ENCODE measurements at places on chromosomes 16 and 17.

DNA sequence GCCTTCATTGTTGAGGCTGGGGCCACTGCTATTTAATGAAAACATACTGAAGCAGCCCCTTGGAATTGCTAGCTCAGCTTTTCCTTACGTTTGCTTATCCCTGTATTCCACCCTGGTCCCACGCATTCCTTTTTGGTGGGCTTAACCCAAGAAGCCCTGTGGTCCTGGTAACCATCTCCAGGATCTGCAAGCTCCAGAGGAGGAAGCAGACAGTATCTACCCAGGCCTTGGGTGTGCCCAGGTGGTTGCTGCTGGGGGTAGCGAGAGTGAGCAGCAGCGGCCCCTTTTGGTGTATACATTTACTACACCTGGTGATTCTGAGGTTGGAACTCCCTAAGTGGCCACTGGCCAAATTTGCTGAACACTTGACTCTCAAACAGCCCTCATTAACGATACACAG, 97.7 kb downstream of the CBLN1 start:
- no peak for DNase-seq

DNA sequence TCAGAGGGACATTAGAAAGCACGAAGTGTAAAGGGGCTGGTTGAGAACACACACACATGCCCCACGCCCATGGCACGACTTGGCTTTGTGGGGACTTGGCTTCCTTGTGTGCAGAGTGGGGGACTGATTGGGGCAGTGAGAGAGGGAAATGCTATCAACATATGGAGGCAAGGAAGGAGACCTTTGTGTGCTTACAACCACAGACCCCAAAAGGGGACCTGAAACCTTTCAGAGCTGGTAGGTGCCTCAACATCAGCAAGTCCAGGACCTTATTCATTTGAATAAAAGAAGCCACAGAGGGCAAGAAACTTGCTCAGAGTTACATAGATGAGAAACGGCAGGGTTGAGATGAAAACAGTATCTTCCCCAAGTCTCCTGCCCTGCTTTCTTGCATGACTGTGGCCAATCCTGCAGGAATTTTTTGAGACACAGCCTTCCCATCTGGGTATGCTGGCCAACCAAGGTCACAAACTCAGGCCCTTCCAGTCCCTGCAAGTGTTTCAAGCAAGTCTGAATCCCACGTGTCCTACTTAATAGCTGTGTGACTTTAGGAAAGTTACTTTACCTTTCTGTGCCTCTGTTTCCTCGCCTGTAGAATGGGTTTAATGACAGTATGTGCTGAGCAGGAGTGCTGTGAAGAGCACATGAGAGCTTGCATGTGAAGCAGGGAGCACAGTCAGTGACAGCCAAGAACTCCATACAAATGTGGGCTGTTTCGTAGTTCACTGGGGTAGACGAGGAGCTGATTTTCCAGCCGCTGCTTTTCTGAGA, 26.2 kb downstream of the C16orf78 start:
- DNase-seq, result no peak

DNA sequence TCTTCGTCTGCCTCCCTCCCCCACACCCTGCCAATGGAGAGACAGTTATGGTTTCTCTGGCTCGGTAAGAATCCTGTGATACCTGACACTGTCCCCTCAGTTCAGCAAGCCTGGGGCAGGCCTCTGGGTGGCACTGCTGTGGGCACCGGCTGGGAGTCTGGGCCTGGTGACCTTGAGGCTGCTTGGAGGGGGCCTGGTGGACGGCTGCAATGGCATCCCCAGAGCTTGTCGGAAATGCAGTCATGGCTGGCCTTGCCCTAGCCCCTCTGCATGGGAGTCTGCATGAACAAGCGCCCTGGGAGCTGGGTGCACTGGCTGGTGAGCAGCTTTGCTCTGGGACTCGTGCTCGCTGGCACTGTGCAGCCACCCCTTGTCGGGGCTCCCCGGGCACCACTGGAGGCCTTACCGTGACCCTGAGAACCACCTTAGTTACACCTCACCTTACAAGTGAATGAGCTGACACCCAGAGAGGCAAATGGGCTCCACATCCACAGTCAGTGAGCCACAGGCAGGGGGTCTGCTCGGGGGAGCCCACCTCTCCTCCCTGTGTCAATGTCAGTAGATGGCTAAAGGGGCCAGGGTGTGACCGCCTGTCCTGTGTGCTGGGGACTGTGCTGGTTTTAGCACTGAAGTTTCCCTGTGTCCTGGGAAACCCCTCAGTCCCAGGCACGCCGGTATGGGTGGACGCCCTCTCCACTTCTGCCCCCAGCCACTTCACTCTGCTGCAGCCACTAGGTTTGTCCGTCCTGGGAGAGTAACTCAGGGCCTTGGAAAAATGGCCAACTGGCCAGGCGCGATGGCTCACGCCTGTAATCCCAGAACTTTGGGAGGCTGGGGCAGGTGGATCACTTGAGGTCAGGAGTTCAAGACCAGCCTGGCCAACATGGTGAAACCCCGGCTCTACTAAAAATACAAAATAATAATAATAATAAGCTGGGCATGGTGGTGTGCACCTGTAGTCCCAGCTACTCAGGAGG, 1.4 kb downstream of the LGALS3BP start:
- no peak for DNase-seq

DNA sequence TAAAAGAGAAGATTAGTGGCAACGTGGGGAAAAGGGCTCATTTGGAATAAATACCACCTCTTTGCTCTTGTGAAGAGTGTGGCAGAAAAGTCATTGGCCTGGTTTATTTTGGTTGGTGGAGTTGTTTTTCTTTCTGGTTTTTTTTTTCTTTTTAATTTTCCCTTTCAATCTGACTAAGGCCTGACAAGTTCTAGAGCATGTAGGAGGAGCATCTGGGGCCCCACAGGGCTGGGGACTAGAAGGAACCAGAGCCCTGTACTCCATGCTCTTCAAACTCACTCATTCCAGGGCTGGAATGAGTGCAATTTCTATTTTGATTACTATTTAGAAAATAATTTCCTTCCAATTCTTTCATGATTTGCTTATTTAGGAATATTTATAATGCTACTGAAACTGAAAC, 13.3 kb downstream of the IRX5 start:
- no peak for DNase-seq

- DNase-seq, result no peak
Observed at GRCh38 chr16:86466696-86467406, 43.5 kb upstream of the FOXF1 start.

GRCh38 chr16:1300664-1301476, 8.6 kb upstream of the UBE2I start:
- peak; percentile 43 for DNase-seq

GRCh38 chr16:88778271-88778525, 6.8 kb downstream of the PIEZO1 start:
- DNase-seq, result no peak

DNA sequence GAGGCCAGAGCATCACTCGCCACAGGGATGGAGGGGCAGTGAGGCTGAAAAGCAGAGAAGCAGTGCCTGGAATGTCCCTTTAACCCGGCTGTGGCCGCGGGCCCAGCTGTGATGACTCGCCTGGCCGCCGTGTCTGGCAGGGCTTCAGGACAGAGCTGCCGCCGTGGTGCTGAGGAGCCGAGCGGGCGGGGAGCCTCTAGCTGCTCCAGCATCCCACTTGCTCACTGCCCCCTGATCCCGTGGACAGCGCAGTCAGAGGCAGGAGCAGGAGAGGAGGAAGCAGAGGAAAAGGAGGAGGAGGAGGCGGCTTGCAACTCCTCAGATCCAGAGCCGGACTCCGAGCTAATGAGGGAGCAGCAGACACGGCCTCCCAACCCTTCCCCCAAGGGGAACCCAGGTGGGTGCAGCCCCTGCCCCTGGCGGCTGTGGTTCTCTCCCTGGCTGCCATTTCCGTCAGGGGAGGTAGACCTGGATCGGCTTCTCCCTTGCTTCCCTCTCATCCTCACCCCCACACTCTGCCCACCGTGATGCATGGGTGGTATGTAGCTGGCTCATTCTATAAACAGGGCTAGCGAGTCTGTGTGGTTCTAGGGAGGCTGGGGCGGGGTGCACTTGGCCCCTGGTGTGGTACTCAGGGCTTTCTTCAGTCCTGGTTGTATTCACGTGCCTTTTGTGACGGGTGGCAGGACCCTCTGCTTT, 165.7 kb downstream of the CMIP start:
- DNase-seq, result no peak

- DNase-seq, result no peak
Observed at GRCh38 chr16:85449885-85450245, 163.3 kb upstream of the GSE1 start.

- DNase-seq, result no peak
Observed at GRCh38 chr16:55839115-55839514, 6.2 kb upstream of the CES1 start.

DNA sequence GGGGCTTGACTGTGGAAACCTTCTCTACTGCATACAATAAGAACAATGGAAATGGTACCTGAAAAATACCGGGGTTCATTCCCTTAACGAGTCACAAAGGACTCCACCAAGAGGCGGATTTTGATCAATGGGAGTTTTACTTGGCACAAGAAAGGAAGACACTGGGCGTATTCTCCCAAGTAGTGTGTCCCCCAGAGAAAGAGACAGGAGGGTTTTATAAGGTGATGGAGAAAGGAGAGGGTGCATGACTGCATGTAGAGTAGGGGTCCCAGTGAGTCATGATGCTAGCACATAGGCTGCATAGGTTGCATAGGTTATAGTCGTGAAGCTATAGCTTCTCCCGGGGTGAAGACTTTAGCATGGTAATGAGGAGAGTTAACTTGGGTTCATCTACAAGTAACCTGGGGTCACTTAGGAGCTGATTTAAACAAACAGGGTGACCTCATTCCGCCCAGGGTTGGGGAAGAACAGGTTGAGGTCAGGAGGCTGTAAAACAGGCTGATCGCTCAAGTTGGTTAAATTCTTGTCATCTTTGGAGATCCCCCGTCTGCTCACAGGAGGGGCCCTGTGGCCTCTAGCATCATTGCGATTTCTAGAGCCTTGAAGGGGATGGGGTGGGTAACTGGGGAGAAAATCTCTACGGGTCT, 1.5 kb downstream of the MPV17L start:
- DNase-seq, result no peak

DNA sequence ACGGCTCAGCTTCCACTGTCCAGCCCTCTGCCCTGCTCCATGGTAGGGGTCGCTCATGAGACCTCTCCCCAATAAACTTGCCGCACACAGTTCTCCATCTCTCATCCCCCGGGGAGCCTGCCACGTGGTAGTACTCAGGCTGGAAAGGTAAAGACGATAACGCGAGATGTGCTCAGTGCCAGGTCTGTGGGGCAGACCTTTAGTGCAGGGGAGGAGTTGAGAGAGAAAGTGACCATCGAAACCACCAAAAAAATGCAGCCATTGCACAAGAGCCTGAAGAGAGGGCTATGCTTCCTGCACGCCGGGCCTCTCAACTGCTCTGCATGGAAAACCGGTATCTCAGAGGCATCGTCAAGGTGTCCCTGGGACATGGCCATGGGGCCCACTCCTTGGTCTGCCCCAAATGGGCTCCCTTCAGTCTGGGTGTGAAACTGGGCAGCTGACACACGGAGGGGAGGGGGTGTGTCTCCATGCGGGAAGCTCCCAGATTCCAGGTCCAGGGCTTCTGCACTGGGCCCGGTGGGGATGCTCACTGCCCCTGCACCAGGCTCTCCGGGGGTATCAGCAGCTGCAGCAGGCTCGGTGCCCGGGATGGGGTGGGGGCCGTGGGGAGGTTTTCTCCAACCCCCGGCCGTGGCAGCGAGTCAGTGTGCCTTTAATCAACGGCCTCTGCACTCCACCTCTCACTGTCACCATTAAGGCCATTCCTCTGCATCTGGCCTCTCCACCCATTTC, 4.7 kb upstream of the AANAT start:
- no peak for DNase-seq

GRCh38 chr17:43766413-43767052, 7.9 kb upstream of the SOST start:
- DNase-seq, result no peak

DNA sequence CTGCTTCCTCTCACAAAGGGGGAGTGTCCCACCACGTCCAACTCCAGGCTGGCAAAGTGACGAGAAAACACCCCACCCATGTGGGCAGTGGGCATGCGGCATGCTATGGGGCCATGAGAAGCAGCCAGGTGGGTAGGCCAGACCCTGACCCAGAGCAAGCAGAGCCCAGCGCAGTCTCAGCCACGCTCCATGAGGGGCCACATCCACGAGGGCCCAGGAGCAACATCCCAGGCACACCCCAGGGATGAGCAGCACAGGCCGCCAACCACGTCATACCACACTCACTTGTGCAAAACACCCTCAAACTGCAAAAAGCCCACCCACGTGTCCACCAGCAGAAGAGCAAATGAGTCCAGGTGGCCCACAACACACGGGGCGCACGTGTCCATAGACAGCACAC, 117.0 kb downstream of the ZNF778 start:
- DNase-seq, result no peak

GRCh38 chr17:30336369-30337171, 2.7 kb upstream of the TMIGD1 start:
- DNase-seq, result no peak

GRCh38 chr17:76048711-76049110, 21.6 kb upstream of the EVPL start:
- DNase-seq, result no peak

DNA sequence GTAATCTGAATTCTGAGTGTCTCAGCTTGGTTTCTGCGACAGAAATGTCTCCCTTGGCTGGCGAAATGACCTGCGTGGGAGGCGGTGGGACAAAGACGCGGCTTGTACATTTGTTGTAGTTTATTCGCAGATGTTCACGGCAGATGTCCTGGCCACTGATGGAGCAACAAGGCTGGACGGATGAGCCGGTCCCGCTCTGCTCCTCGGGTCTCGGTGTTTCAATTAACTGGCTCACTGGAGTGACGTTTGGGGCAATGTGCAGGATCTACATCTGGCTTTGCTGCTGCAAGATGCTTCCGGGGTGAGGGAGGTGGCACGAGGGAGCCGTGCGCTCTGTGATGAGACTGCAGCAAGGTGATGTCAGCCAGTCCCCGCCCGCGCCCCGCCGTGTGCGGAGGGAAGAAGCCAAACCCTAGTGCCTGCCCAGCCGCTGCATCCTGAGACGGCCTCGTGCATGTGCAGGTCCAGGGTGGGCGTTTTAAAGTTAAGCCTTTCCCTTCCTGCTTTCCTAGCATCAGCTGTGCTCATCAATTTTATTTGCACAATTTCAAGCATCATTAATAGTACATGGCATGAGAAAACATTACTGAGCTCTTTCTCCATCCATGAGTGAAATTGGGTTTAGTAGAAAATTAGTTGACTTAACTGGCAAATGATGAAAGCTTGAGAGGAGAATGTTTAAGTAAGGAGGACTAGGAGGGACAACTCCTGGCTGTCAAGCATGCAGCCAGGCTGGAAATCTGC, 44.4 kb downstream of the MGAT5B start:
- DNase-seq, result no peak

GRCh38 chr16:85220964-85221731, 108.9 kb upstream of the CIBAR2 start:
- no peak for DNase-seq

DNA sequence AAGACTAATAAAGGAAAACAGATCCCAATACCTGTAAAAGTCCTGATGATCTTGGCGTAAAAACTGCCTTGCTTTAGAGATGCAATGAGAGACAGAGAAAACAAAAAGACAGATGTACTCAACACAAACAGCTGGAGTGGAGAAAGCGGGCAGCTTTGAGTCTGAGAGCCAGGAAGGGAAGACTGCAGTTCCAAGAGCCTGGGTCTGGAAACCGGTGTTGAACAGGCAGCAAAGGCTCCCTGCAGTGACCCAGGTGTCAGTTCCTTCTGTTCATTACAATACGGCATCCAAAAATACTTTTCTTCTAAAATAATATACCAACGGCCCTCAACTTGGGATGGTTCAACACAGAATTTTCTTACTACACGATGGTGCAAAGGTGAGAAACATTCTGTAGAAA, 29.6 kb downstream of the VPS53 start:
- DNase-seq, result no peak

GRCh38 chr16:57265850-57266530, 18.5 kb downstream of the PLLP start:
- DNase-seq, result no peak

GRCh38 chr17:44310609-44311376, 2.4 kb downstream of the RUNDC3A start:
- no peak for DNase-seq
